ENCODE measurements at places on chromosomes 4 and X.
A peak's percentile ranks its signal among the peaks of the same experiment; 100 is the strongest.

DNA sequence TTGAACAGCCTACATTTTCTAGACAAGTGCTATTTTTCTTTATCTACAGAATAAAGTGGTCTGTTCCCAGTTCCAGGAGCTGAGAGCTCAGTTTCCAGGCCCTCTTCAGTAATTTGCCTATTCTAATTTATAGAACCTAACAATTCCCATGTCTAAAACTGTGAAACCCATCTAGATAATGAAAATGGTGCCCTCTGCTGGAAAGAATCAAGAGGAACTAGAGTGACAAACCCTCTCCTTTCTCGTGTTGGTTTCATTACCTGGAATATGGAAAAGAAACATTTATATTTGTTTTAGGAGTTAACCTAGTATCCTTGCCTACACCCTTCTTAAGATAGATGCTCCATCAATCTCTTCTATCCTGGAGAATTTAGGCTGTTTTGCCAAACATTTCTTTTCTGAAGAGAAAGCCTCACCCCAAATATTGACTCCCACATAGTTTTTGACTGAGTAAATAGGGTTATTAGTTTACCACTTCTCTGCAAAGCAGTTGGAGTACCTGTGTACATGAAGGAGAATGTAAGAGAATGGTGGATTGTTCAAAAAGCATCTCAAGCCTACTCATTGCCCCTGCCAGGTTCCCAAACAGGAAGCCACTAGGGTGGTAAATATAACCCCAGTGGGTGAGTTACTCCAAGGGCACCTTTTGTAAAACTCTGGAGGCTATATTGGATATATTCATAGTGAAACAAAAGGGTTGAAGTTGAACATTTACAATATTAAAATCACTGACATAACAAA is 121.6 kb downstream of the RASL11B start:
- peak; percentile 34 for DNase-seq

DNA sequence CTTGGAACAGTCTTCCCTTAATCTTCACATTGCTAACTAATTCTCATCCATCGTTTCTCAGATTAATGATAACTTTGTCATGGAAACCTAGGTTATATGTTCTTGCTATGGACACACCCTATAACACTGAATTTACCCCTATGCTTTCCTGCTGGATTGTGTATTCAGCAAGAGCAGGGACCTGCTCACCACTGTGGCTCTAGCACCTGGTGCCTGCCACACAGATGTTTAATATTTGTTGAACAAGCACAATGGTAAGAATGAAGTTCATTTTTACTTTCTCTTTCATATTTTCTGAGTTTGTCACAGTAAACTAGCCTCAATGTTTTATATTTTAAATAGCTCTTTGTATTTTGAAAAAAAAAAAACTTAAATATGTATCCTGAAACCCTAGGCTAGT is 734.0 kb upstream of the DIAPH2 start:
- DNase-seq, result no peak

DNA sequence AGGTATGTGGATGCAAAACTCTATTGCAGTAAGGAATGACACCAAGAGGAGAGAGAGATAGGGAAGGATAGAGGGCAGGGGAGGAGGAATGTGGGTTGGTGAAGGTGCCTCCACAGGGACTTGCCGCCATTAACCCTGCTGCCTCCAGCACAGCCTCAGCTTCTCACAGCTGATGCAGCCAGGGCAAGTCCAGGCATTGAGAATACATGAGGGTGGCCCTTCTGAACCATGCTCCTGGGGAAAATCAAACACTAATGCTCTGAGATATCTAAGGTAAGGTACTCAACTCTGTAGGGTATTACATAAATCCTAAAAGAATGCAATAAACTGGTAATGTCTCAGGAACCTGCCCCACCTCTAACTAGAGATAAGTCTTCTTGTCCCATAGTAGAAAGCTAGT is 28.7 kb downstream of the UGT2B7 start:
- DNase-seq, result no peak

- DNase-seq, result peak; percentile 55
These were observed 1157.2 kb upstream of the ADGRL3 start for GRCh38 chr4:60042941-60043340.

- DNase-seq, result no peak
These were observed 31.8 kb downstream of the PLAC1 start for GRCh38 chrX:134626434-134626833.

- no peak for DNase-seq
These were observed 156.4 kb downstream of the RASL11B start for GRCh38 chr4:53018471-53018870.

DNA sequence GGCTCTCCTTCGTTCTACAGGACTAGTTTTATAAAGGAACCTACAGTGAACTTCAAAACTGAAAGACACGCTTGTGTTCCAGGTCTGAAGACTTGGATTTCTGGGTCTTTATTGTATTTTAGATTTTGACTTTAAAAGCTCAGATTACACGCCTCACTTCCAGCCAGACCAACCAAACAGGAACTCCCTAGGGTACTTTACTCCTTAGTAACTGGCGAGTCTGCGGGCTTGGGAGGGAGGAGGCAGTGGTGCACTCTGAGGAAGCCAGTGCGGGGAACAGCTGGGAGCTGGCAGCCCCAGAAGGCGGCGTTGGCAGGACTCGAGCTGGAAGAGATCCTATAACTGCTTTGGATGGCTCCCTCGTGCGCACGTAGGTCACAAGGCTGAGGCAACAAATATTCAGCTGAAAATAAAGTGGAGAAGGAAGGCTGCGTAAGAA is 391 bp upstream of the PHKA1 start:
- peak; percentile 53 for DNase-seq

DNA sequence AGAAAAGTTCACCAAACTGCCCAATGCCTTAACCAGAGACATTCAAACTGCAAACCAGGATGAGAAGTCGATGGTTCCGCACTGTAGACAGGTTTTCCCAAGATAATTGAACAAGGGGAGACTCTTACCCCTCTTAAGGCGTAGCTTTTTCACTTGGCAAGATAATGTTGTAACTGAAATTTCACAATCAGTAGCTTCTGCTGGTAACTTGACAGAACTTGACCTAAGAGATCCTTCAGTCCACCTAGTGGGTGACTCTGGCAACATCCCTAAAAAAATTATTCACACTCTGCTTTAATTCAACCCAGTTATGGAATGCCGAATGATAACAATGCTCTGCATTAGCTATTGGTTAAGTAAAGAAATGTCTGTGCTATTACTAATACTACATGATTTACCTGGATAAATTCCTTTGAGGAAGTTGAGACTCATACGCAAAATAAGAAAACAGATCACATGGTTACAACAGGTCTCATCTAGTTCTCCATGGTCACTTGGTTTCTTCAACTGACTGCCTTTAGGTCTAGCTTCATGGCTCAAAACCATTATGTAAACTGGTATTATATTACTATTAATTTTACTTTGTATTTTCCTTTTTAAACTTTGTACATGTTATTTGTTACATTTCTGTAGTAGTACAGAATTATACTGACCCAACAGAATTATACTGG is 9.1 kb downstream of the ELF2 start:
- DNase-seq, result peak; percentile 37

Measured in HT1080 (cell line).